ENCODE measurements at places on chromosomes 1 and 21. TPM values are rescaled to one million over a fixed set of nuclear protein-coding genes. Genes with fewer than 3 reads are reported as not detected.
A peak's percentile ranks its signal among the peaks of the same experiment; 100 is the strongest.

DNA sequence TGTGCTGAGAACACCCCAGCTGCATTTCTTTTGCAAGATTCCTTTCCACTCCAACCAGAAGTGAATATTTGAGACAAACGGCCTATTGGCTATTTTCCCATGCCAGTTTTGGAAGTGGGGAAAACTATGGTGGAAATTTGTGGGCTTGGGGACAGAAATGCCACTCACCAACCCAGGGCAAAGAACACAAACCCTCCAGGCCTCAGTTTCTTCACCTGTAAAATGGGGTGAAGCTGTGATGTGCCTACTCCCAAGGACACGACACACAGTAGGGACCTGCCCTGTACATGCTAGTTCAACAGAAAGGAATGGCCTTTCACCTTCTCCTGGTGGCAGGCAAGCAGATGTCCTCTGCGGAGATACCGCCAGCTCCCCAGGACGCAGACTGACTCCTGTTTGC lies 46.5 kb downstream of the SIM2 start:
- H3K4me3 ChIP-seq, result no peak overlapping the region
- H3K27ac ChIP-seq, result no peak overlapping the region
- H3K4me1 ChIP-seq, result peaks cover 4% of the 10 kb centered on the region

DNA sequence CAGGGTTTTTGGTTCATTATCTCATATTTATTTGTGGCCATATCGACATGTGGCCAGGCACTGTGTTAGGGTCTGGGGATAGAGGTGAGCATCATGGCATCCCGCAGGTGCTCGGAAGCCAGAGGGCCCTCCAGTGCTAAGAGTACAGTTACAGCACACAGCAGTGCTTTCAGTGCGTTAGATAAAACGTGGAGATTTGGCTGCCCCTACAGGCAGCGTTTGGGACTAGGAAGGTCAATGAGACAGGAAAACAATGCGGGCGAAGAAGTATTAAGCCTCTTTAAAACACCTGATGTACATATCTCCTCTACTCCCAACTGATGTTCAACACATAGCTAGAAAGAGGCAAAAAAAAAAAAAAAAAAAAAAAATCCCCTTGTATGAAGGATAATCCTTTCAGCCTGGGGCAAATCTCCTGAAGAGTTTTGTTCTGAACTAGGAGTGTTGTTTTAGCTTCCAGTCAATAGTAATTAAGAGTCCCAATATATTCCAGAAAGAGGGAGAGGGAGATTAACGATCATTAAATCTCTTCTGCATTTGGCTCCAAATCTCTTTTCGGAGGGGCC lies 80.1 kb downstream of the CAPZB start:
- no peak overlapping the region for H3K4me3 ChIP-seq
- peaks cover 35% of the 10 kb centered on the region for H3K4me1 ChIP-seq
- H3K36me3 ChIP-seq, result no peaks in the 10 kb centered on the region
- no peak overlapping the region for H3K27ac ChIP-seq
- no peak for DNase-seq
- no peaks in the 10 kb centered on the region for H3K27me3 ChIP-seq

KRTAP19-1 gene
- total RNA-seq, result not detected

GRCh38 chr1:22417466-22417865 lies 34.2 kb upstream of the ZBTB40 start:
- H3K4me3 ChIP-seq, result no peak overlapping the region
- no peaks in the 10 kb centered on the region for H3K36me3 ChIP-seq
- no peak overlapping the region for H3K27ac ChIP-seq
- H3K27me3 ChIP-seq, result no peaks in the 10 kb centered on the region
- peaks cover 5% of the 10 kb centered on the region for H3K4me1 ChIP-seq
- no peak for DNase-seq

NID1 gene
- 36.1 TPM for total RNA-seq

ZNF648 gene
- total RNA-seq, result 5.0 TPM

DNA sequence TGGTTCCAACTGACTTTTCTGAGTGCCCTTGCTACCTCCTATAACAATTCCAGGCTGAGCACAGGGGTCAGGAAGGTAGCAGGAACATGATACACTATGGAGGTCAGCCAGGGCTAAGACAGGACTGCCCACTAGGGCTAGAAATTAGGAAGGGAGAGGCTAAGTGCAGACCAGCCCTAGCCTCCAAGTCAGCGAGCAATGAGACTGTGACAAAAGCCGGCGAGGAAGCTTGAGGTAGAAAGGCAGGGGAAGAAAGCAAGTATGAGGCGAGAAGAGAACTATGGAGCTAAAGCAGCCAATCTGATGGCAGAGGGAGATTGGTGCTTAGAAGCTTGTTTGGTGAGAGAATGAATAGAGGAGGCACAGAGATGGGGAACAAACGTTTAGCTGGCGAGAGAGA lies 4.7 kb downstream of the UROD start:
- H3K36me3 ChIP-seq, result no peaks in the 10 kb centered on the region
- H3K4me1 ChIP-seq, result peaks cover 22% of the 10 kb centered on the region
- no peak for DNase-seq

SPRR5 gene
- not detected for total RNA-seq

DNA sequence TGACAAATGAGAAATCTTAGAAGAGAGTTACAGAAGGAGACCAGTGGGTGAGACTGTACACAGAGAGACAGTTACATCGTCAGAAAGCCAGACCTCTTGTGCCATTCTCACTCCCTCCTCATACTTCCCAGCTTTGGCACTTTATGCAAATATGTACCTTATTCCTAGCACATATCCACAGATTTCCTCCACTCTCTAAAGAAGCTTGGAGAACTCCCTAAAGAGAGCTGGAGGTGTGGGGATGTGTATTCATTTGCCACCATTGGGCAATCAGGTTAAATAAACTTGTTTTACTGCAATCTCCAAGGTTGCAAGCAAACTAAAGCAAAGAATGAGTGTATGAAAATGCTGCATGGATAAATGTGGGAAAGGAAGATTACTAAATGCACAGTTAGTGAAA lies 380.9 kb upstream of the PRMT6 start:
- no peaks in the 10 kb centered on the region for H3K27me3 ChIP-seq
- no peaks in the 10 kb centered on the region for H3K4me1 ChIP-seq
- H3K27ac ChIP-seq, result no peak overlapping the region
- no peak for DNase-seq

GRCh38 chr1:15412175-15412800 lies 2.6 kb downstream of the EFHD2 start:
- DNase-seq, result no peak
- H3K36me3 ChIP-seq, result no peaks in the 10 kb centered on the region
- peaks cover 44% of the 10 kb centered on the region for H3K4me1 ChIP-seq
- no peaks in the 10 kb centered on the region for H3K27me3 ChIP-seq
- H3K27ac ChIP-seq, result peak overlapping the region; percentile 74

TMEM82 gene
- not detected for total RNA-seq

- H3K27ac ChIP-seq, result peak within 1 kb of the TSS; percentile 98
- DNase-seq, result peak; percentile 98
- no peaks in the 10 kb centered on the region for H3K27me3 ChIP-seq
- no peaks in the 10 kb centered on the region for H3K36me3 ChIP-seq
- peak within 1 kb of the TSS; percentile 92 for H3K4me3 ChIP-seq
Observed at GRCh38 chr21:36319767-36320420, at the start of gene MORC3. TSS of gene MORC3 (plus strand) at chr21:36320197. CDS start at chr21:36320265, 68 bp downstream.

DNA sequence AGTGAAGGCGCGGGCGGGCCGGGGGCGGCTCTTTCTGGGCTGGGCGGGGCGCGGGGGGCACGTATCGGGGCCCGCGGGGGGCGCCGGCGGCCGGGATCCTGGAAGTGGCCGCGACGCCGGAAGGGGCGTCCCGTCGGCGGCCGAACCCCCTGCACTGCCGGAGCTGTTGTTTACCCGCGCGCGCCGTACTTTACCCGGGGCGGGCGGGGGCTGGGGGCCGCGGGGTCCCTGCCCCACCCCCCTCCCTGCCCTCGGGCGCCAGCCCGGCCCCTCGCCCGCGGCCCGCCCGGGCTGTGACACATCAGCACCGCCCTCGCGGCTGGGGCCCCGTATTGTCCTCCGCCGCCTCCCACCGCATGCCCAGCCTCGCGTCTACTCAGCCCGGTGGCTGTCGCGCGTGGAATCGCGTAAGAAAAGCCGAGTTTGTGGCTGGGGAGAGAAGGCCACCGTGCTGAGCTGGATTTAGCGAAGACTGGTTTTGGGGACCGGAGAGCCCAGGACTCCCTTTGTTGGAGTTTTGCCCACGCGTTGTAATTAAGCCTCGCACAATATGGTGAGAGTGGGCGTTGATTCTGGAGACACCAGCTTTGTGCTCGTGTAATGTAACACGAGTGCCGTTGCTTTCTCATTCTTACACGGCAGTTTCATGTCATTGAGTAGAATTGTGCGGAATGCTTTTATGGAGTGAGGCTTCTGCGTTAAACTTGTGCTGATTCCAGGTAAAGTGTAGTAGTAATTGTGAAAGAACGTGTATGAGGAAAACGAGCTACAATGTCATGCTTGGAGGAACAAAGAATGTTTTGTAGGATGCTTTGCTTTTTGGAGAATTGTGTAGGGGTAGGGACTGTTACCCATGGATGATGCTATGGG lies 559 bp downstream of the BACH1 start:
- DNase-seq, result peak; percentile 69
- peak overlapping the region; percentile 93 for H3K27ac ChIP-seq
- peak overlapping the region; percentile 92 for H3K4me3 ChIP-seq
- no peaks in the 10 kb centered on the region for H3K36me3 ChIP-seq

GRCh38 chr1:159932296-159933285 lies 7.3 kb upstream of the TAGLN2 start:
- H3K27me3 ChIP-seq, result no peaks in the 10 kb centered on the region
- H3K4me1 ChIP-seq, result peaks cover 3% of the 10 kb centered on the region
- no peaks in the 10 kb centered on the region for H3K36me3 ChIP-seq
- no peak overlapping the region for H3K4me3 ChIP-seq

- H3K4me1 ChIP-seq, result peaks cover 22% of the 10 kb centered on the region
- peak overlapping the region; percentile 92 for H3K27ac ChIP-seq
- no peaks in the 10 kb centered on the region for H3K36me3 ChIP-seq
- H3K27me3 ChIP-seq, result no peaks in the 10 kb centered on the region
Observed at GRCh38 chr1:59393211-59394180, 96.6 kb downstream of the FGGY start.

DNA sequence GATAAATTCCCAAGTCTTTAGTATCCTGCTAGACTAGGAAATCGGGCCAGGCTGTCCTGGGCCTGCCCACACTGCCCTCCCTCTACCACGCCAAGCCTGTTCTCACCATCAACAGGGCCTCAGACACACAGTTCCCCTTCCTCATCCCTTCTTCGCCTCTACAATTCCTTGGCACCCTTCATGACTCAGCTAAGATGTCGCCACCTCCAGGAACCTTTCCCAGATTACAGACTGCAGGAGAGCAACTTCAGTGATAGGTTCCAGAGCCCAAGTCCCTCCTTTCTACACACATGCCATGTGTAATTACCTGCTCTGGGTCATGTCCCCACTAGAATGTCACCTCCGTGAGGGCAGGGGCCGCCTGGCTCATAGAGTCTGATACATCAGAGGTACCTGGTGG lies 3.3 kb downstream of the RIMS3 start:
- no peaks in the 10 kb centered on the region for H3K36me3 ChIP-seq
- H3K27ac ChIP-seq, result no peak overlapping the region
- DNase-seq, result no peak
- H3K4me1 ChIP-seq, result peaks cover 6% of the 10 kb centered on the region
- no peak overlapping the region for H3K4me3 ChIP-seq

DNA sequence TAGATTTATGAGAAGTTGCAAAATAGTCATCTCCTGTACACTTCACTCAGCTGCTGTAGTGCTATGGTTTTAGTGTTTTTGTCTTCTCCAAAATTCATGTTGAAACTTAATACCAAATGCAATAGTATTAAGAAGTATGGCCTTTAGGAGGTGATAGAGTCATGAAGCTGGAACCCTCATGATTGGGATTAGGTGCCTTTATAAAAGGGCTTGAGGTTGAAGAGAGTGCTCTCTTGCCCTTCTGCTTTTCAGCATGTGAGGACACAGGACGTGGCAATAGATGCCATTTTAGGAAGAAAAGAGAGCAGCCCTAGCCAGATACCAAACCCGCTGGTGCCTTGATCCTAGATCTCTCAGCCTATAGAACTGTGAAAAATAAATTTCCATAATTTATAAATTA lies 87.6 kb downstream of the CTH start:
- no peaks in the 10 kb centered on the region for H3K4me1 ChIP-seq
- H3K27ac ChIP-seq, result no peak overlapping the region
- H3K27me3 ChIP-seq, result no peaks in the 10 kb centered on the region
- H3K36me3 ChIP-seq, result no peaks in the 10 kb centered on the region

- no peak overlapping the region for H3K4me3 ChIP-seq
- no peaks in the 10 kb centered on the region for H3K36me3 ChIP-seq
- DNase-seq, result no peak
- no peak overlapping the region for H3K27ac ChIP-seq
- H3K27me3 ChIP-seq, result no peaks in the 10 kb centered on the region
Observed at GRCh38 chr21:36735724-36736320, 36.9 kb downstream of the SIM2 start.

DNA sequence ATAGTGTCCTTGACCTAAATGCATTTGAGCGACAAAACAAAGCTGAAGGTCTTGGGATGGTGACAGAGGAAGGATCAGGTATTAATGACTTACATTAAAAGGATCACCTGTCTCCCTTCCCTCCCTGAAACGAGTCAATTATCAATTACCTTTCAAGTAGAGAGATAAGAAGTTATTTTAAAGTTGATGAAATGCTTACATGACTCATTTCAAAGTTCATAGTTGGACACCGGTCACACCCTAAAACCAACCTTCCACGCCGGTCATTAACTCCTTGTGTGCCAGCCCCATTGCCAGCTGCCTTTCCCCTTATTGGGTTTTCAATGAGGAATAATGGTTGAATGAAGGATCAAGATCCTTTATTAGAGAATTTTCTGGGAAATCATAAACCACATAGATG lies 129.8 kb downstream of the ZP4 start:
- DNase-seq, result no peak
- H3K4me3 ChIP-seq, result no peak overlapping the region
- H3K27ac ChIP-seq, result no peak overlapping the region
- H3K4me1 ChIP-seq, result no peaks in the 10 kb centered on the region

GRCh38 chr1:7469255-7469938 lies 301.7 kb upstream of the VAMP3 start:
- no peak for DNase-seq
- H3K27ac ChIP-seq, result no peak overlapping the region
- peaks cover 14% of the 10 kb centered on the region for H3K4me1 ChIP-seq

LHX8 gene
- 1.4 TPM for total RNA-seq

GRCh38 chr1:47459253-47459788 lies 21.5 kb downstream of the FOXD2 start:
- H3K27ac ChIP-seq, result no peak overlapping the region
- no peaks in the 10 kb centered on the region for H3K27me3 ChIP-seq
- H3K4me1 ChIP-seq, result no peaks in the 10 kb centered on the region
- DNase-seq, result no peak

IL19 gene
- total RNA-seq, result not detected

FCGR3A gene
- total RNA-seq, result 5.5 TPM

- no peak for DNase-seq
- H3K27ac ChIP-seq, result no peak overlapping the region
- H3K4me3 ChIP-seq, result no peak overlapping the region
- no peaks in the 10 kb centered on the region for H3K36me3 ChIP-seq
- H3K27me3 ChIP-seq, result no peaks in the 10 kb centered on the region
- no peaks in the 10 kb centered on the region for H3K4me1 ChIP-seq
Observed at GRCh38 chr1:18203645-18204044, 96.0 kb downstream of the IGSF21 start.
